Activated CD8-positive, alpha-beta memory T cell treated with anti-CD3 and anti-CD28 coated beads for 1 hour (primary cell): ENCODE measurements at places on chromosomes 1 and 21.

DNA sequence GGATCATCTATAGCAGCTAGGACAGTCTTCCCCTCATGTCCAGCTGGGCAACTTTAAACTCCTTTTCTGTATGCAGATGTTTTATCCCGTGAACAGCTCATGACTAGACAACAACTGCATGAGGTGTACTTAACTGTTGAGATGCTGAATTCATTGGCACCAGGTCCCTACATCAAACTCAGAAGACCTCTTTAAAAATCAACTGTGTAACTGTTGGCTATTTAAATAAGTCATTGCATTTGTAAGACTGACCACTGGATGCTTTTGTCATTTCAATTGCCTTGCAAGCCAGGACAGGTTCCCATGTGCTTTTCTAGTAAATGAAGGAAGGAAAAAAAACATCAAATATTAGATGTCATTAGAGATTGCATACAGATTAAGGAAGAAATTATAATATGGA, 28.3 kb upstream of the GORAB start:
- no peak for DNase-seq

DNA sequence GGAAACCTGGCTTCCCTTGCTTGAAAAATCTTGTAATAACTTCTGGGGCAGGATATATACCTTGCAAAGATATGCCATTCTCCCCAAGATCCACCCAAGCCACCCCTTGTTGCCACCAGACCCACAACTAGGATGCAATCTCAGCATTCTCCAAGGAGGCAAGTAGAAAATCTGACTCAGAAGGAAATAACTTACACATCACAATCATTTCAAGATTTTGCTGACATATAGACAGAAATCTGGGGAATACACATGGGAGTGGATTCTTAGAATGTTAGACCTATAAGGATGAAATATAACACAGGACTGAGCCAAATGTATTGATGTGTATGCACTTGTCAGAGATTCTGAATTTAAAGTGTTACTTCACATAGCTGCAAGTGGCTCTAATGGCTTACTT, 14.8 kb upstream of the ZDHHC18 start:
- DNase-seq = no peak

DNA sequence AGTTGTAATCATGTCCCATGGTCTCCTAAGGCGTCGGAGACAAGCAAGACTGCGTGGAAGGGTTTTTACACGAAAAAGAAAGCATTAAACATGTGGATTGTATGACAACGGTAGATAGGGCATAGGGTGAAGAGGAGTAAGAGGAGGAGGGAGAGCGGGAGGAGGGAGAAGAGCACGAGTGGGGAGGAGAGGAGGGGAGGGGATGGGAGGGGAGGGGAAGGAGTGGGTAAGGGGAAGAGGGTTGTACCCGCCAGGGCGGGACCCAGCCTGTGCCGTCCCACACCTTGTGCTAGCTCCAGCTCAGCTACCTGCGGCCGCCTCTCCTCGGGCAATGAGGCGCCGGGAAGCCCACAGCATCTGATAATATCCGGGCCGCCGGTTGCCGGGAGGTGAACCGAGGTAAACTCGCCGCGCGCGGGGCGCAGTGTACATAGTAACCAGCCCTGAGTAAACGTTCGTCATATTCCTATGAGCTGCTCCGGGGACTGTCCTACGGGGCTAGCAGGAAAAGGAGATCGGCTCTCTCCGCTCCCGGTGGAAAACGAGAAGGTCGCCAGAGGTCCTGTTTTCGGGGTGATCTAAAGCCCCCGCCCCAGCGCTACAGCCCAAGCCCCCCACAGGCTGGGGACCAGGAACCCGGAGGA, 449 bp upstream of the RCAN3 start:
- DNase-seq = peak; percentile 64

DNA sequence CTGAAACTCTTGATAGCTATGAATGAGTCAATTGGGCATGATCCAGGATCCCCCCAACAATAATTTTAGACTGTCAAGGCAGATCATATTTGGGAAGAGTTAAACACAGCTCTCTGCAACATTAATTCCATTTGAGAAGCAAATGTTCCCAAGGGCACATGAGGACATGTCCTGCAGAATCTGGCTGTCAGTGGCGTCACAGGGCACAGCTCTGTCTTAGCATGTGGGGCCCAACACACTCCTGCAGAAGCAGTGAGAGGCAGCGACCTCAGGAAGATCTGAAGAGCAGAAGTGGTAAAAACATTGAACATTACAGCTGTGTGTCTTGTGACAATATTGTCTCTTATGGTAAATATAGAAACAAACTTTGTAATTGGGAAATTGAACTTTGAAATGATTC, 197.1 kb upstream of the PBX1 start:
- DNase-seq = no peak

DNA sequence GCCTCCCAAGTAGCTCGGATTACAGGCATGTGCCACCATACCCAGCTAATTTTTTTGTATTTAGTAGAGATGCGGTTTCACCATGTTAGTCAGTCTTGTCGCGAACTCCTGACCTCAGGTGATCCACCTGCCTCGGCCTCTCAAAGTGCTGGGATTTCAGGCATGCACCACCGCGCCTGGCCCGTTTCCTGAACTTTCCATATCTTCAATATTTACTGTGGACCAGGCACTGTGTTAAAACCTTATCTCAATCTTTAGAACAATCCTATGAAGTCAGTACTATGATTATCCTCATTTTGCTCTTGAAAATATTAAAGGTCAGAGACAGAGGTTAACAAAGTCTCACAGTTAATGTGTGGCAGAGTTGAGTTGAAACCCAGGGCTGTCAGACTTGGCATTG, 1.6 kb upstream of the ADCY10 start:
- DNase-seq = no peak

- DNase-seq = no peak
These were observed 128.0 kb downstream of the ETS2 start for GRCh38 chr21:38933731-38934130.

DNA sequence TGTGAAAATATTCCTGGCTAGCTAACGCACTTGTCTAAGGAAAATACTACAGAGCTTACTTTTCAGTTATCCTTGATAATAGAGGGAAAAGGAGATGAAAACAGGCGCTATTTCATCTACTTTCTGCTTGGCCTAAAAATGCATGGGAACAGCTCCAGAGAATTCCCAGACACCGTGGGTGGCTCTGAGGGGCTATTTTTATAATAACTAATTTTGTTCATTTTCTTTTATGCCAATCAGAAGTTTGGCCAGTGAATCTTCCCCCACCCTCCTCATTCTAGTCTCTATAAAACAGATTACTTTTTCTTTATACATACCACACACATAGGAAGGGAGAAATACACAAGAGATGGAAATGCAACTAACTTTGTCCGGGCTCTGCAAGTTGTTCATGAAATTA, 322.9 kb downstream of the SETD4 start:
- DNase-seq = no peak

DNA sequence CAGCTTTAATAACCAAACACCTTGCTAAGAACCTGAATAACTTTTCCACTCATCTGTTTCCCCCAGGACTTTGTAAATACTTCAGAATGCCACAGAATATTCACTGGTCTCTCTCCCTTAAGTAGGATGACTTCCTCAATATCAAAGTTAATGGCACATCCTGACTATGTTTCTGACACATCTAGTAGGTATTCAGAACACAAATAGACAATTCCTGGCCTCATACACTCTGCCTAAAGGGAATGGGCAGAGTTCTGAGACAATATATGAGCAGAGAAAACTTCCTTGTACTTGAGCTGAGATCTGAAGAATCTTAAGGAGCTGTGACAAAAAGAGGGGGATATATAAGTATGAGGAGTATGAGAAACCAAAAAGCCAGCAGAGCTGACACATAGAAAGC, 34.8 kb downstream of the ANKRD13C start:
- no peak for DNase-seq

DNA sequence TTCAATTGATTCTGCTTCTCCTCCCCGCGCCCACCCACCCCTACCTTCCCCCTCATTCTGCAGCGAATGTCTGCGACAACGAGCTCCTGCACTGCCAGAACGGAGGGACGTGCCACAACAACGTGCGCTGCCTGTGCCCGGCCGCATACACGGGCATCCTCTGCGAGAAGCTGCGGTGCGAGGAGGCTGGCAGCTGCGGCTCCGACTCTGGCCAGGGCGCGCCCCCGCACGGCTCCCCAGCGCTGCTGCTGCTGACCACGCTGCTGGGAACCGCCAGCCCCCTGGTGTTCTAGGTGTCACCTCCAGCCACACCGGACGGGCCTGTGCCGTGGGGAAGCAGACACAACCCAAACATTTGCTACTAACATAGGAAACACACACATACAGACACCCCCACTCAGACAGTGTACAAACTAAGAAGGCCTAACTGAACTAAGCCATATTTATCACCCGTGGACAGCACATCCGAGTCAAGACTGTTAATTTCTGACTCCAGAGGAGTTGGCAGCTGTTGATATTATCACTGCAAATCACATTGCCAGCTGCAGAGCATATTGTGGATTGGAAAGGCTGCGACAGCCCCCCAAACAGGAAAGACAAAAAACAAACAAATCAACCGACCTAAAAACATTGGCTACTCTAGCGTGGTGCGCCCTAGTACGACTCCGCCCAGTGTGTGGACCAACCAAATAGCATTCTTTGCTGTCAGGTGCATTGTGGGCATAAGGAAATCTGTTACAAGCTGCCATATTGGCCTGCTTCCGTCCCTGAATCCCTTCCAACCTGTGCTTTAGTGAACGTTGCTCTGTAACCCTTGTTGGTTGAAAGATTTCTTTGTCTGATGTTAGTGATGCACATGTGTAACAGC, 339.9 kb downstream of the NTNG1 start:
- DNase-seq = no peak

GRCh38 chr1:30981172-30981571, 72.6 kb upstream of the SDC3 start:
- no peak for DNase-seq

GRCh38 chr1:221880182-221880581, 138.3 kb upstream of the DUSP10 start:
- no peak for DNase-seq

GRCh38 chr1:26364956-26365355, 7.6 kb downstream of the ZNF683 start:
- no peak for DNase-seq

- DNase-seq = no peak
These were observed 7.1 kb downstream of the AMIGO1 start for GRCh38 chr1:109502364-109502851.

GRCh38 chr1:3022976-3023375, 1.7 kb downstream of the ACTRT2 start:
- DNase-seq = no peak

DNA sequence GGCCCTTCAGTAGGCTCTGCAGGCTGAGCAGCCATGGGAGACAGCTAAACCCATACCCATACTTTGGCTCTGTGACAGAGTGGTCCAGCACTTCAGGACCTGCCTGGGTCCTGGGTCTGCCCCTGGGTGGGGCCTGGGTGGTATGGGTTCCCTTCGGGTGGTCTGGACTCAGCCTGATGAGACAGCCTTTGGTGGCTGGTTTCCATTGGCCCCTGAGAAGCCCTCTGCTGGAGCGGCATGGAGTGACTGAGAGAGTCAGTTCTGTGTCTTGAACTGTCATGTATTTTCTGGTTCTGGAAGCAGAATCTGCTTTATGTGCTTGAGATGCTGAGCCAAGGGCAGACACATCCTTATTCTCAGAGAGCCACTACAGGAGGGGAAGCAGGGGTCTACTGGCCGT, 31.3 kb upstream of the KCNA2 start:
- no peak for DNase-seq

DNA sequence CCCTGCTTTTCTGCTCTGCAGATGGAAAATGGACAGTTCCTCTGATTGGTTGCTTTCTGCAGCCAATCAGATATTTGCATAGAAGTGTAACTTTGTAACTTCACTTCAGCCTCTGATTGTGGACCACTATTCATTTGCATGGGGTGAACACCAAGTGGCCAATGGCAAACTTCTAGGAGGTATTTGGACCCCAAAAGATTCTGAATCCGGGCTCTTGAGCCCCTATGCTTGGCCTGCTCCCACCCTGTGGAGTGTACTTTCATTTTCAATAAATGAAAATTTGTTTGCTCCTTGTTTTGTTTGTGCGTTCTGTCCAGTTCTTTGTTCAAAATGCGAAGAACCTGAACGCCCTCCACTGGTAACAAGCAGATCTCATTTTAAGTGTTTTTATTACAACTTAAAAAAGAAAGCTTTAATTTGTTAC, 6.4 kb upstream of the GSTM4 start:
- DNase-seq = no peak

- DNase-seq = no peak
These were observed 95.6 kb upstream of the SNX7 start for GRCh38 chr1:98565951-98566350.

GRCh38 chr1:203048555-203049051, 22.3 kb downstream of the PPFIA4 start:
- no peak for DNase-seq

- DNase-seq = peak; percentile 8
These were observed 24.6 kb downstream of the DMAP1 start for GRCh38 chr1:44237721-44238457.

DNA sequence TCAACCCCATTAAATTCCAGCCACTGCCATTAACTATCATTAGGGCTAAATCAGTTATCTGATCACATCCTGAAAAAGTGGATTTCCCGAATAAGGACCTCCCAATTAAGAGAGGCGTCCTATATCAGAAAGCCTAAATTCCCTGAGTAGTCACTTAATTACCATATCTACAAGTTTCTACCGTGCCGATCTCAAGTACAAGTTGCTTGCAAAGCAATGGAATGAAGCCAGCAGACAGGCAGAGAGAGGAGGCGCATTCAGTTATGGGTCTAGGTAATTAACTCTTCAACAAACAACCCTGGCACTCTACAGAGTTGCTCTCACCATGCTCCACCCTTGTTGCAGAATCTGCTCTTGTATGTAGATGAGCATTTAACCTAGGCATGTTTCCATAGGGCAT, 494.6 kb upstream of the RUNX1 start:
- no peak for DNase-seq

DNA sequence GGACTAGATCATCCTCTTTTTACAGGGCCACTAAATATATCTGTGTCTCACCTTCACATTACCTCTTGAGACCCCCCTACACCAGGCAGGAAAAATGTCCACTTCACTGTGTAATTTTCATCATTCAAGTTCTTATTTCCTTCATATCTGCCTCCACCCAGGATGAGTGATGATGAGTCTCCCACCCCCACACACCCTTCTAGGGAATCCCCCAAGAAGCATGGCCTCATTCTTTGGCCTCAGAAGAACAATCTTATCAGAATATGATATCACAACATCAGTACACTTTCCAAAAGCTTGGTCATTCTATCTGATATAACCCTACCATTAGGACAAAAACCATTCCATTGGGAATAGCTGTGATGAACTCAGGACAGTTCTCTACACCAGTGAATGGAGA, 170.3 kb upstream of the DUSP10 start:
- no peak for DNase-seq

- DNase-seq = no peak
These were observed 912.6 kb downstream of the TTLL7 start for GRCh38 chr1:83086346-83086745.
